Esophagus mucosa (tissue), 1 donor: ENCODE measurements at places on chromosomes 2 and 18. TPM values are rescaled to one million over a fixed set of nuclear protein-coding genes. Genes with fewer than 3 reads are reported as not detected.

The GKN2 gene
- not detected for total RNA-seq

The BBS5 gene
- total RNA-seq = 3.5 TPM

The NYAP2 gene
- total RNA-seq = 0.32 TPM

The WDR35 gene
- total RNA-seq = 2.4 TPM

DNA sequence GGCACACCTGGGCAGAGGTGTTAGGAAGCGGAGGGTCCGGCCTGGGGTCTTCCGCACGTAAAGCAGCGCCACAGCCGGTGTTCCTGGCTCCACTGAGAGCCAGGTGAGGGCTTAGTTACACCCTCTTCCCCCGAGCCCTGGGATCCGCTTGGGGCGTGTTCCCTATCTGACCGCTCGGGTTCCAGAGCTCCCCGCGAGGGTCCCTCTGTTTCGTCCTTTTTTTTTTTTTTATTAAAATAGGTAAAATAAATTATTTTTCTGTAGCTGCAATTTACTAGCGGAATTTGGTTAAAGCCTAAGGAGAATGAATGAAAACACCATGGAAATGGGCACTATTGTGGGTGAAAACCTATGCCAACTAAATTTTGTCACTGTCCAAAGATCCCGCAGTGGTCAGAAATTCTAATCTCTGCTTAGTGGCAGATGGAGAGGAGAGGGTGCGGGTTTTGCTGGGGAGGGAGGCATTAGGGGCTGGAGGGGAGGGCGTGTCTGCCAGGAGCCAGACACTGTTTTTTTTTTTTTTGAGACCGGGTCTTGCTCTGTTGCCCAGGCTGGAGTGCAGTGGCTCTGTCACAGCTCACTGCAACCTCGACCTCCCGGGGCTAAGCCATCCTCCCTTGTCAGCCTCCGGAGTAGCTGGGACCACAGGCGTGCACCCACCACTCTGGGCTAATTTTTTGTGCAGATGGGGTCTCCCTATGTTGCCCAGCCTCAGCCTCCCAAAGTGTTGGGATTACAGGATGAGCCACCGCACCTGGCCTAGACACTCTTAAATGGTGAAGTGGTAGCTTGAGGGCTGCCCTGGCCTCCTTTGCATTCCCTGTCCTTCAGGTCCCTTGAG, 834 bp downstream of the PDCL3 start:
- ATAC-seq = peak; percentile 24

- ATAC-seq = no peak
Measured at GRCh38 chr18:38023871-38024270, 458.3 kb upstream of the CELF4 start.

- ATAC-seq = peak; percentile 29
Measured at GRCh38 chr2:213232649-213233437, 51.4 kb upstream of the SPAG16 start.

GRCh38 chr2:98730707-98731040, 258 bp downstream of the MGAT4A start:
- ATAC-seq = peak; percentile 55

DNA sequence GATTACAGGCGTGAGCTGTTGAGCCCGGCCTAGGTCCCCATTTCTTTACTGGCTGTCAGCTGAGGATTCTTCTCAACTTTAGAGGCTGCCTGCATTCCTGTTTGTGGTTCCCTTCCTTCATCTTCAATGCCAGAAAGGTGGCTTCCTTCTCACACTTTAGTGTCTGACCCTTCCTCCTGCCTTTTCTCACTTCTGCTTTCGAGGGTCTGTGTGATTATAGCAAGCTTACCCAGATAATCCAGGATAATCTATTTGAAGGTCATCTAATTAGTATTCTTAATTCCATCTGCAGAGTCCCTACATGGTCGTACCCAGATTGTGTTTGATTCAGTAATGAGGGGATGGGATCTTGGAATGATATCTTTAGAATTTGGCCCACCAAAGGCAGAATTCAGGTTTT, 157.4 kb downstream of the TANC1 start:
- no peak for ATAC-seq

DNA sequence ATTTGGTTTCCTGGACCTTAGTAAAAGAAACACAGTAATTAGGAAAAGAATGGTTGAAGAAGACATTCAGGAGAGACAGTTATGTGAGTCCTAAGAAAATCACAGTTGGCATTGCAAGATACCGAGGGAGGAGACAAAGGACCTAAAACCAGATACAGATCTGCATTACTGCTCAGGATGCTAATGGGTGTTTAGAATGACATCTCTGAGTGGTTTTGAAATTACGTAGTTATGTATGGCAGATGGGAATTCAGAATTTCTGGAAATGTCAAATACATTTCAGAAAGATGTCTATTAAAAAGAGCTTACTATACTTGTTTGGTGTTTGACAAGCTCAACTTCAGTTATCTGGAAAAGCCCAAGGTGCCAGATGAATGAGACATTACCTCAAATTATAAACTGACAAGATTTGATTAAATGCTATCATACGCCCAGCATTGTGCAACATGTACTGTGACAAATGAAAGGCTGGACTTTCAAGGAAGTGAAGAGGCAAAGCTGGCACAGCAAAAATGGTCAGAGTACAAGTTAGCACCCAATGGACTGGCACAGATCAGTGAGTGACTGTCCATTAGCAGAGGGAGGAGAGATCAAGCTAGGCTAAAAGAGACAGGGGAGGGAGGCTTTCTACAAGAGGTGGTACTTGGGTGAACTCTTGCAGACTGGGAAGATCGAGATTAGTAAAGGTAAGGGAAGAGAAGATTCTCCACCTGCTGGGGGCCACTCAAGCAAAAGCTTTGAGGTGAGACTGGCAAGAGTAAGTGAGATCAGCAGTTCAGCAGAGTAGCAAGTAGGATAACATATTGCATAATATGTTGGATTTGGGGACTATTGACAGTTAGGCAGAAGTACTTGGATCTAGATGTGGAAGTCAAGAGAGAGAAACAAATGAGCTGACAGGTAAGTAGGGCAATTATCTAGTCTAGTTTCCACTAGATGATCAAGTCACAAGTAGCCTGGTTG, 168.9 kb downstream of the CYRIA start:
- no peak for ATAC-seq
